ENCODE measurements at places on chromosomes 13 and 19. TPM values are rescaled to one million over a fixed set of nuclear protein-coding genes. Genes with fewer than 3 reads are reported as not detected.

The KLK1 gene
- total RNA-seq: not detected

GRCh38 chr19:45344621-45345505 lies 4.3 kb downstream of the KLC3 start:
- no peak for DNase-seq

GRCh38 chr19:40411125-40411842 lies 1.9 kb downstream of the PRX start:
- DNase-seq: peak; percentile 81

- DNase-seq: no peak
Measured at GRCh38 chr19:19096641-19097627, 33.1 kb downstream of the SLC25A42 start.

The OR7D2 gene
- total RNA-seq: not detected

The CEBPA gene
- 2.3 TPM for total RNA-seq

The LGALS4 gene
- 0.54 TPM for total RNA-seq

- no peak for DNase-seq
Measured at GRCh38 chr13:21657538-21657937, 13.3 kb upstream of the FGF9 start.

GRCh38 chr13:43492311-43492710 lies 294.5 kb downstream of the ENOX1 start:
- DNase-seq: no peak

- no peak for DNase-seq
Measured at GRCh38 chr19:47633517-47633916, 24.6 kb downstream of the BICRA start.
